ENCODE measurements at places on chromosomes 11 and 22.

DNA sequence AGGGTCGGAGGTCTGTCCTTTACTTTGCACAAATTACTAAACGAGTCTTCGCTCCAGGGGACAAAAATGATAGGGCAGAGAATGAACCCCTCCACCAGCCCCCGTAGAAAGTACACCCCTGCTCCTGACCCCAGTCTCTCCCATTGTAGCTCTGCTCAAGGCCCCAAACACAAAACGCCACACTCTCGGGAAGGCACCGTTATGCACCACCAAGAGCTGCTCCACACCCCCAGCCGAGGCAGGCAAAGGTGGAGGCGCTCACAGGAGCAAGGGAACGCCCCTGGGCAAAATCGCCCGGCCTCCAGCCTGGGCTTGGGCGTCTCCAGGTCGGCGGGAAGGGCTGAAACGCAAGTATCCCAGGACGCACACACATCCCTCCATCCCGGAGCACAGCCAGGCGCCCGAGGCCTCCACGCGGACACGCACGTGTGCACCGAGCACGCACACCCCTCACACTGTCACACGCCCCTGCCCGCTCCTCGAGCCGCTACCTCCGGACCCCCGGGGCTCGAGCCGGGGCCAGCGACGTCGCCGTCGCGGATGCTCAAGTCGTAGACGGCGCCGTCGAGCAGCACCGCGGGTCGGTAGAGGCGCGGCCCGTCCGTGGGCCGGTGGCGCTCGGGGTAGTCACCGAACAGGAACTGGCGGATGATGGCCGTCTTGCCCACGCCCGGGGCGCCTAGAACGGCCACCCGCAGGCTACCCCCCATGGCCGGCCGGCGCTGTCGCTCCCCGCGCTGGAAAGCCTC is 786 bp downstream of the RASL10A start:
- peak; percentile 40 for DNase-seq

- DNase-seq: peak; percentile 28
Measured at GRCh38 chr22:32764330-32765131, 37.0 kb upstream of the TIMP3 start.

GRCh38 chr22:16962501-16962900 is 45.5 kb downstream of the GAB4 start:
- no peak for DNase-seq

DNA sequence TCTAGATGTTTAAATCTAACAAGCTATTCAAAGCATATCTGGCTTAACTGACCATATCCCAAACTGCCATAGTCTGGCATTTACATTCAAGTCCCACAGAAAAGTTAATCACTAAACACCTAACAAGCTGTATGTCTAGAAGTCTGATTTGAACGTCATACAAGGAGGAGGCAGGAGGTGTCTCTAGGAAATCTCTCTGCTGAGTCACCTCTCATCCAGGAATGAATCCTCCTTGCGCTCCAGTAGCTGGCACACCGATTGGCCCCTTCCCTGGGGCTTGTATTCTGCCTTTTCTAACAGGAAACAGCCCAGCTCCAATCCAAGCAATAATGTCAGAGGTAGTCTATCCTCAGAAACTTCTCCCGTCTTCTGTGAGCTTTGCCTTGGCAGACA is 31.8 kb downstream of the FEZ1 start:
- DNase-seq: peak; percentile 36

GRCh38 chr22:25363474-25363873 is 144.0 kb downstream of the CRYBB2 start:
- no peak for DNase-seq

DNA sequence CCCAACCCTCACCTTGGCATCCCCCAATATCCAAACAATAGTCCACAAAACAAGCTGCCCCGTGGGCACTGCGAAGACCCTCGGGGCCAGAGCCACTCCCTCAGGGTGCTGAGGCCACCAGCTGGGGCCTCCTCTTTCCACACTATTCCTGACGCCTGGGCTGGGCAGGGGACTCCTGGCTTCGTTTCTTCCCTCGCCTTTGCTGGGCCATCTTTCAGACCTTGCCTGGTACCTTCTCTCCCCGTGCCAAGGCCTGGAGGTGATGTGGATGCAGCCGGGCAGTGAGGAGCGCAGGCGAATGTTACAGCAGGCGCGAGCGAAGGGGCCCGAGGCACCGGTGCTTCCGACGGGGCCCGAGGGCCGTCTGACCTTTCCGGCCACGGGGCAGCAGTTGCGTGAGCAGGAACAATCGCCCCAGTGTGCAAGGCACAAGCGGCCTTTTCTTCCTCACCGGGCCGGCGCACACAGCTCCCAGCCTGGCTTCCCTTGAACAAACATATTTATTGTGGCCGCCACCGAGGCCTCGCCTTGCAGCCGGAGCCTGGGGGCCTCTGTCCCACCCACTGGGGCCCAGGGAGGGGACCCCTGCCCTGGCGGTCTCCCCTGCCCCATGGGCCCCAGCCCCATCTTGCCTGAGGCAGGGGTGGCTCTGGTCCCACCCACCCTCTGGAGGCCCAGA is 32.6 kb upstream of the KCNQ1OT1 start:
- no peak for DNase-seq

DNA sequence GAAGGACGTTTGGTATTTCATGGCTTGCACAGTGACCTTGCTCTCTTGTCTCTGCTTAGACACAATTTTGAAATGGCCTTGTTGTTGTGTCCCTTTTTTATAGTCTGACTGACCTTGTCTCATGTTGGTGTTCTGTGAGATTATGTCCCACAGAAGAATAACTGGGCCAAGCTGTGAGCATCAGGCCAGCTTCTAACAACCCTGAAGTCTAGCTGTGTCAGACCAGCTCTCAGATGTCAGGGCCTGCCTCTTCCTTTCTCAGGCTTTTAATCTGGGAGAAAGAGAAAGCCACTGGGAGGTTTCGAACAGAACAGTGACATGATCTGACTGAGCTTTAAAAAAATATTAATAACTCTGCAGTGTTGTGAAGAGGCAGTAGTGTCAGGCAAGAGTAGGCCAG is 2.0 kb upstream of the UEVLD start:
- no peak for DNase-seq

GRCh38 chr11:45176996-45177395 is 30.6 kb downstream of the PRDM11 start:
- peak; percentile 49 for DNase-seq

DNA sequence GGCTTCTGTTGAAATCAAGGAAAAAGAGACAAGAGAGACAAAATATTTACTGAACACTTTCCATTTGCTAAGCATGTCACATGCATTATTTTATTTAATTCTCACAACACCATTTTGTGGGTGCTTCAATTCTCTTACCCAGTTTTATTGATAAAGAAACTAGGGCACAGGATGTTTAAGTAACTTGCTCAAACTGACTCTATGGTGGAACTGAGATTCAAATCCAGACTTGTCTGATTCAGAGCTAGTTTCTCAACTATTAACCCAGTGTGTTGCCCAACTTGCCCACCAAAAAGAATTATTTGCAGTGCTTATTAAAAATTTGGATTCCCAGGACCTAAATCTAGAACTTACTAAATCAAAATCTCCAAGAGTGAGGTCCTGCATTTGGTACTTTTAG is 21.5 kb upstream of the MSANTD4 start:
- no peak for DNase-seq

- DNase-seq: no peak
Measured at GRCh38 chr11:58142761-58143160, 17.4 kb upstream of the OR9I1 start.

DNA sequence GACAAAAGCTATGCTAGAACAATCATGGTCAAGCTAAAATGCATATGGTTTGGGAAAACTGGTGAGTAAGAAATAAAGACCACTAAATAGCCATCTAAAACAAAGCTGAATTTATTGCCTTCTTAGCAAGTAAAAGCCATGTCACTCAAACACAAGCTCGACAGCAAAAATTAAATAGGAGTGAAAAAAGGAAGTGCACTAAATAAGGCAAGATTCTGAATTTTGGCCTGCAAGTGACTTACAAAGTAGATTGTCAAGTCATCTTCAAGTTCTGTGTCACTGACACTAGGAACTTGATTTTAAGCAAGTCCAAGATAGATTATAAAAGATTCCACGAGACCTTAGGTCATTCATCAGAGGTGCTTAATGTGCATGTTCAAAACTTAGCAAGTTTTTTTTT is 27.4 kb downstream of the TUG1 start:
- DNase-seq: no peak

GRCh38 chr22:29469755-29470154 is 10.3 kb upstream of the NEFH start:
- DNase-seq: no peak

DNA sequence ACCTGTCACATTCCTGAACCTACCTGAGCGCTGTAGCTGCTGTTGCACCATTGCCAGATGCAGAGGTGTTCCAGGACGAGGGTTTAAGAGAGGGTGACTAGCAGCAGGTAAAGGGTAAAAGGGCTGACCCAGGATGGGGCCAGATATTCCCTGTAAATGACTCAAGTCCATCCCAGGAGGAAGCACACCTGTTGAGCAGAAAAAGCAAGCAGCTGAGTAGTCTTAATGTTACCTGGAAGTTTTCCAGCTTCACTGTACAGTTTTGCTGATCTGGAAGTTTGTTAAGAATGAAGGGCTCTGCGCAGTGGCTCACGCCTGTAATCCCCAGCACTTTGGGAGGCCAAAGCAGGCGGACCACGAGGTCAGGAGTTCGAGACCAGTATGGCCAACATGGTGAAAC is 41.3 kb downstream of the DRG1 start:
- DNase-seq: no peak

GRCh38 chr11:11311169-11311568 is 41.9 kb downstream of the CSNK2A3 start:
- no peak for DNase-seq

GRCh38 chr11:132858223-132858622 is 674.1 kb downstream of the OPCML start:
- peak; percentile 36 for DNase-seq

DNA sequence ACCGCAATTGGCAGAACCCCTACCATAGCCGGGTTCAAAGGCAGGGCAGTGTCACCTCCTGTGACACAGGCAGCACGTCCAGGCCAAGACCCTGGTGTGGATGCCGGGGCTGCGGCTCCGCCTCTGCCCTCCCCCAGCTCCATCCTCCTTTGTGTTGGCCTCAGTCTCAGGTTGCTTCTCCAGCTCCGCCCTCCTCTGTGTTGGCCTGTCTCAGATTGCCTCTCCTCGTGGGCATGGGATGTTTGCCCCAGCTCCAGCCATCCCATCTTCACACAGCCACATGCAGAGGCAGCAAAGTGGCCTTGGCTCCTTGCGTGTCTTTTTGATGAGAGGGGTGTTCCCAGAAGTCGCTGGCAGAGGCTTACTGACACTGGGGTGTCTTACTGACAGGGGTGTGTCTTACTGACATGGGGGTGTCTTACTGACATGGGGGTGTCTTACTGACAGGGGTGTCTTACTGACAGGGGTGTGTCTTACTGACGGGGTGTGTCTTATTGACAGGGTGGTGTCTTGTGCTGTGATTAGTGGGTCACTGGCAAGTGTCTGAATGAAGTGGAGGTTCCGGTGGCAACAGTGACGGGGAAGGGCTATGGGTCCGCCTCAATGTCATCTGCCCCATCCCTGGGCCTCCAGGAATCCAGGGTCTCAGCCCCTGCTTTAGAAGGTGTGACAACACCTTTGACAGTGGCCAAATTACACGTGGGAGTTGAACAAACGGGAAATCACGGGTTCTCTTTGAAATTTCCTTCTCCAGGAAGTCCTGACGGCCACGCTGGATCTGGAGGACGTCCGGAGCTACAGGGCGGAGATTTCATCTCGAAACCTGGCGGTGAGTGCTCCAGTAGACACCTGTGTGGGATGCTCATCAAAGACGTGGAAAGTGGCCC is 24.9 kb downstream of the NADSYN1 start:
- DNase-seq: no peak

DNA sequence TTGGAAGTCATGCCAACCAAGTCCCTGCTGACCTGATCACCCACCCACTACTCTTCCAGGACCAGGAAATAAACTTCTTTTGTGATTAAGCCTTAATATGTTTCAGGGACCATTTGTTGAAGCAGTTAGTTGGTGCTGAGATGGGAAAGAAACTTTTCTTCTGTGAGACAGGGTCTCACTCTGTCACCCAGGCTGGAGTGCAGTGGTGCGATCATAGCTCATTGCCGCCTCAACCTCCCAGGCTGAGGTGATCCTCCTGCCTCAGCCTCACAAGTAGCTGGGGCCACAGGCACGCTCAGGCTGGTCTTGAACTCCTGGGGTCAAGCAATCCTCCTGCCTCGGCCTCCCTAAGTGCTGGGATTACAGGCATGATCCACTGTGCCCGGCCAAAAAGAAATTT is 10.6 kb downstream of the SUSD2 start:
- DNase-seq: no peak

GRCh38 chr22:22896601-22897000 is 9.0 kb downstream of the IGLL5 start:
- no peak for DNase-seq

GRCh38 chr11:4543561-4543960 is 1.4 kb upstream of the OR52M1 start:
- no peak for DNase-seq

DNA sequence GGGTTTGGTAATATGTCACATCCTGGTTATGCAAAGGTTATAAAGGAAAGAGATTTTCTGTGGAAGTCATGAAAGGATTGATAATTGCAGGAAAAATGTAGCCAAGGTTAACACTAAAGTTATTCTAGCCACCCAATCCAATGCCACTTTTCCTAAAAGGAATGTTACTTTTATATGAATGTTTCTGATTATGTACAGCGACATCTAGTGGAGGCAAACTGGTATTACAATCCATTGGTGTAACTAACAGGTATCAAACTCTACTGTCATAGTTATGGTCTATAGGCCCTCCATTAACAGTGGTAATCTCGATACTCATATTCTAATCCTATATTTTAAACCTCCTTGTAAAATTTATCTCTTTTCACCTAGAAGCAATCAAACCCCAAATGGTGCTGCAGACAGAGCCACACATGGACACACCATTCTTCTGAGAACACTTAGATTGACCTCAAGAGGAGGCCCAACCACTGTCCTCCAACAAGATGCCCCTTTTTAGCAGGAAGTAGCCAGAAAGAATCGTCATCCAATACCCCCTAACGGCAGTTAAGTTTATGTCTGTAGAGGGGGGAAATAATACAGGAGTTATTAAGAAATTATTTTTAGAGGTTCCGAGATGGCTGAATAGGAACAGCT is 74.9 kb upstream of the RAG2 start:
- DNase-seq: peak; percentile 67

DNA sequence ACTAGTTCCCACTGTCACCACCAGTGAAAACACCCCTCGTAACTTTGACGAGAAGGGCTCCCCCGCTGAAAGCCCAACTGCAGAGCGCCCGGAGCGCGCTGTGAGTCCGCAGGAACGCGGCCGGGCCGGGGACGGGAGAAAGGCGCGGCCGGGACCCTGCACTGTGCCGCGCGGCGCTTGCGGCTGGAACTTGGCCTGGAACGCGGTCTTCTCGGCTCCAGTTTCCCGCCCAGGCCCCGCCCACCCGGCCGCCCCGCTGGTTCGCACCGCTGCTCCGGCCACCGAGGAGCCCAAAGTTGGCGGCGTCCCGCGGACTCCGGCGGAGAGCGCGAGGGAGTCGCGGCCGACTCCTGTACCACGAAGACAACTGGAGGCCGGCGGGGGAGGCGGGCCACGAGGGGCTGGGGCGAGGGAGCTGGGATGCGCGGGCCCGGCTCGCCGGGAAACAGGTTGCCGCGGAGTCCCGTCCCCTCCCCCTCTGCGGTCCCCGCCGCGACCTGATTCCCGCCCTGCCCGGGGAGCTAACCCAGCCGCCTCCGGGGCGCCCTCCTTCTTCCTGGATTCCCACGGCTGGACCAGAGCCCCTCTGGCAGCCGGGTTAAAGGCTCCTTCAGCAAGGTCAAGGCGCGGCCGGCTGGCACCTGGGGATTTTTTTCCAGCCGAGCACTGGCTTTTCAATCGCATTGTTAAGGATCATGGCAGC is 3.4 kb downstream of the TENM4 start:
- peak; percentile 90 for DNase-seq

- no peak for DNase-seq
Measured at GRCh38 chr11:129505266-129505665, 129.6 kb downstream of the BARX2 start.

GRCh38 chr11:113685654-113686359 is 20.3 kb downstream of the TMPRSS5 start:
- no peak for DNase-seq

All from astrocyte of the hippocampus (primary cell).